Inflammatory macrophage (primary cell): ENCODE measurements at places on chromosomes 16 and 17.

DNA sequence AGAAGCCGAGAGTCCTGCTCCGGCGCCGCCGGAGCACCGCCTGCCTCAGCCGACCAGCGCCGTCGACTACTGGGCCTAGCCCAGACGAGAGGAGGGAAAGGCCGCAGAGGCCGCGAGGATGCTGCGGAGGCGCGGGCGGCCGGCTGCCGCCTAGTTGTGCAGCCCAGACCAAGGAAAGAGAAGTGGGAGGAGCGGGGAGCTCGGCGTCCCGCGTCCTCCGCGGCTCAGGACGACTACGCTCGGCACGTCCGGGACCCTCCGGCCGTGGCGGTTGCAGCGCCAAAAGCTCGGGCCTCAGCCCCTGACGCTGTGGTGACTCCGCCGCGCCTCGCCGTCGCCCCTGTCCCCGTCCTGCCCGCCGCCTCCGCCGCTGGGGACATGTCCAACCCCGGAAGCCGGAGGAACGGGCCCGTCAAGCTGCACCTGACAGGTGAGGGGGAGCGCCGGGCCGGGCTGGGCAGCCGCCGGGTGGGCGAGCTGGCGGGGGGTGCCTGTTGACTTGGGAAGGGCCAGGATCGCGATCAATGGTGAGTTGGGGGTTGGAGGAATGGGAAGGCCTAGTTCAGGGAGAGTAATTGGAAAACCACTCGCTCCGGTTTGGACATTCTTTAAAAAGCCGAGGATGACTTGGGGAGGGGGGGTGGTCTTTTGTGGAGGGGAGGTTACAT lies 37.7 kb downstream of the RNF135 start:
- peak; percentile 62 for DNase-seq

DNA sequence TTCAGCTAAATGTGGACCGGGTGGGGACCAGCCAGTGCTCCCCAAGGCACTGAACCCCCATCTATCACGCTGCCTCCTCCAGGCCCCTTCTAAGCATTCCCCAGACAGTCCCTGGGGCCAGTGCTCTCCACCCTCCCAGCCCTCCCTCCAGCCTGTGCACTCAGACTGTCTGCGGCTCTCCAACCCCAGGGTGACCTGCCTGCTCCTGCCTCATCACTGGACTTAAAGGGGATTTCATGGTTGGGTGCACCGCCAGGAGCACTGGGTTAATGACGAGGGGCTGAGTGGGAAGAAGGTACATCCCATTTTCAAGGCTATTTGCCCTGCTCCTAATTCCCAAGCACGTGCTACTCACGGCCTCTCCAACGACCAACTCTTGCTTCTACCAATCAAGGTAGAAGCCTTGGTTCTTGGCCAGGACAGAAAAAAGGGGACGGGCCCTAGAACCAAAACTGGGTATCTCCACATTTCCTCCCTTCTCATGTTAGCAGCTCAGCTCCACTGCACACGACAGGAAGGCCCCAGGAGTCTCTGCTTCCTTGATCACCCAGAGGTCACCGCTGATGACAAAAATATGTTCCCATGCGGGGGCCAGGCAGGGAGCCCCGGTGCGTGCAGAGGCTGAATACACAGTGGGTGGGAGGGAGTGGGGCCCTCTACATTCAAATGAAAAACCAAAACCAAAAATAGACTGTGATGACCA lies 3.5 kb upstream of the ABR start:
- no peak for DNase-seq

DNA sequence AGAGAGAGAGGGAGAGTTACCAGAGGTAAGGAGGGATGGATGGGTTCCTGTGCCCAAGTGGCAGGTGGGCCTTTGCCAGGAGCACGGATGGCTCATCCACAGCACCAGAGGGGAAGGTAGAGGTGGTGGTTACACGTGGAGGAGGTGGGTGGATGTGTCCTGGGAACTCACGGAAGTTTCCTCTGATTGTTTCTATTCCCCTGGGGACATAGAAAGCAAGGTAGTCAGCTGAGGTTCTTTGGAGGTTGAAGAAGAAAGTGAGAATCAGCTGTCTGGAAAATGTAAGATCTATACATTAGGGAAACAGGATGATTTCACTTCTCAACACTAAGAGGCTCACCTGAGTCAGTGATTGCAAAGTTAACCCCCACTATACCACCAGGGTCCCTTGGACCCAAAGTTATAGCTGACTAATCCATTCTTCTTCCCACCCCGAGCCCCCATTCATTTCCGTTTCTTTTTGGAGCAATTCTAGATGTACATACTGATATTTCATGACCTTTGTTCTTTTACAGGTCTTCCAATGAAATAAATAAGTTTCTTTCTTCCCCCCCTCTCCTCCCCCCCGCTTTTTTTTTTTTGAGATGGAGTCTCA lies 27.5 kb upstream of the ARL4D start:
- no peak for DNase-seq

DNA sequence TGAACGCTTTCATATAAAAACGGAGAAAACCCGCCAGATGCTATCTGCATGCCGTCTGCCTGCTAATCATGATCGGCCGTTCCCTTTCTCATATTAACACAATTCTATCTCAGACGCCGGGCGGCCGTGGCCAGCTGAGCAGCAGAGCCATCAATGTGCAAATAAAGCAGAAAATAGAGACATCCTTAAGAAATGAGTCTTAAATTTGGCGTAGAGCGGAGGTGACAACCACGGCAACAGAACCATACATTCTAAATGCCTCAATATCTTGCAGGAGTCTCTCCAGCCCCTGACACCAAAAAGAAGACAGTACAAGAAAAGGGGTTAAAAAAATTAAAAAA lies 2.7 kb upstream of the IRX5 start:
- DNase-seq: peak; percentile 7

DNA sequence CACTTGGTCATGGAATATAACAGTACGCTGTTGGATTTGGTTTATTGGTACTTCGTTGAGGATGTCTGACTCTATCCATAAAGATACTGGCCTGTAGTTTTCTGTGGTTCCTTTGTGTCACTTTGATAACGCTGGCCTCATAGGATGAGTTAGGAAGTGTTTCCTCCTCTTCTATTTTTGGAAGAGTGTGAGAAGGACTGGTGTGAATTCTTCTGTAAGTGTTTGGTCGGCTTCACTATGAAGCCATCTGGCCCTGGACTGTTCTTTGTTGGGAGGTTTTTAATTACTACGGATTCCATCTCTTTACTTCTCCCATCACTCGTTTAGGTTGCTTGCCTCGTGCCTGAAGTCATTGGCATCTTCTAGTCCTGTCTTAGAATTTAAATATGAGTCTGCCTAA lies 117.3 kb downstream of the OR1D5 start:
- no peak for DNase-seq

- DNase-seq: no peak
Measured at GRCh38 chr16:743794-744500, 3.1 kb upstream of the CIAO3 start.

DNA sequence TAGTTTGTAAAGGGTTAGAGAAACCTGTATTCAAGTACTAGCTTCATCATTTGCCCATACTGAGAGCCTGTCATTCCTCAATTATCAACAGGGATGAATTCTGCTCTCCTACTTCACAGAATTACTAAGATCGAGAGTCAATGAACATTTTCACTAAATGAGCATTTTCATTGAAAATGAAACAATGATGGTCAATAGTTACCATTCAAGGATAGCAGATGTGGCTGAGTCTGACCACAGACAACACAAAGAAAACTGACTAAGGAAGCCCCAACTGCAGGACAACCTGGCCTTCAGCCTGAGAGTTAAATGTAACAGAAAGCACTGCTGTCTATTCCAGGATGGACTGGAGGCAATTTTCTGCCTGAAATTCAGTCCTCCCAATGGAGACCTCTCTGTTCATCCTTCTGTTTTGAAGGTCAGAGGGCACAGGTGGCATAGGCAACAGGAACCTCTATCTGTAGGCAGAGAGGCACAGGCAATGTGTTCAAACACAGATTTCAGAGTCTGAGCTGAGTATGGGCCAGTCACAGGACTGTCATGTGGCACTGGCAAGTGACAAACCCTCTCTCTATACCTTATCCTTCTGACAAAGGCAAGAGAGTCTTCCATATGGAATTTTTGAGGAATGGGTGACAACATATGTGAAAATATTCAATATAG lies 19.5 kb downstream of the TRAF4 start:
- DNase-seq: no peak

DNA sequence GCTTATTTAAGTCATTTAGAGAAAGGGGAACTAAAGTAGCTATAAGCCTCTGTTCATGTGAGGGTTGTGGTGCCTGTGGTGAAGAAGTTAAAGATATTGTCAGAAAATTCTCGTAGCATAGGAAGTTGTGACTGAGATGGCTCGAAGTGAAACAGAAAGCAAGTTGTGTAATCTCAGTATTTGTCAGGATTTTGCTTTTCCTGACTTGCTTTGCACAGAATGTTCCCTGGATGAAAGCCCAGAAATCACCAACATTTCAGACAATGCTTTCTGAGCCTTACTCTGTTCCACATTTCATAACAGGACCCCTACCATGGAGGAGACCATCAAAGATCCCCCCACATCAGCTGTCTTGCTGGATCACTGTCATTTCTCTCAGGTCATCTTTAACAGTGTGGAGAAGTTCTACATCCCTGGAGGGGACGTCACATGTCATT lies 10.6 kb downstream of the CALCOCO2 start:
- DNase-seq: peak; percentile 89

- no peak for DNase-seq
Measured at GRCh38 chr17:73806768-73807167, 162.5 kb upstream of the SDK2 start.

GRCh38 chr16:86244936-86245335 lies 265.4 kb upstream of the FOXF1 start:
- DNase-seq: no peak

- DNase-seq: no peak
Measured at GRCh38 chr17:83101805-83102480, 22.5 kb downstream of the METRNL start.

- no peak for DNase-seq
Measured at GRCh38 chr16:82653550-82654511, 27.1 kb downstream of the CDH13 start.

GRCh38 chr16:57508035-57508425 lies 21.7 kb upstream of the DOK4 start:
- DNase-seq: no peak

- no peak for DNase-seq
Measured at GRCh38 chr16:49468611-49469310, 95.2 kb downstream of the C16orf78 start.

DNA sequence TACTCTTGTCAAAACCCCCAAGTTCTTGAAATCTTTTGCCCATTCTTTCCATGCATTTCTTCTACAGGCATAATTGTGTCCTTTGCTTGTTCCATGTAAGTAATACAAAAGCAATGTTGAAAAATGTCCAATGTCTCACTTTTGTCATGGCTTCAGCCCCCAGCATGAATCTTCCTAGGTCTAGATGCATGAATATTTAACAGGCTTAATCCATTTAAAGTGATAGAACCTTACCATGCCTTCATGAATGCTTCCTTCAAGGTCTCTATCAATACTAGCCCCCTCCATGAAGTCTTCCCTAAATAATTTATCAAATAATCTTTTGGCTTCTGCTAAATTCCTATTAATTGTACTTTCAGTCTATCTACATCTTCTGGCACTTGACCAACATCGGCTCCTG lies 46.1 kb upstream of the ANKFY1 start:
- no peak for DNase-seq

- no peak for DNase-seq
Measured at GRCh38 chr16:7420079-7420478, 87.4 kb downstream of the RBFOX1 start.

DNA sequence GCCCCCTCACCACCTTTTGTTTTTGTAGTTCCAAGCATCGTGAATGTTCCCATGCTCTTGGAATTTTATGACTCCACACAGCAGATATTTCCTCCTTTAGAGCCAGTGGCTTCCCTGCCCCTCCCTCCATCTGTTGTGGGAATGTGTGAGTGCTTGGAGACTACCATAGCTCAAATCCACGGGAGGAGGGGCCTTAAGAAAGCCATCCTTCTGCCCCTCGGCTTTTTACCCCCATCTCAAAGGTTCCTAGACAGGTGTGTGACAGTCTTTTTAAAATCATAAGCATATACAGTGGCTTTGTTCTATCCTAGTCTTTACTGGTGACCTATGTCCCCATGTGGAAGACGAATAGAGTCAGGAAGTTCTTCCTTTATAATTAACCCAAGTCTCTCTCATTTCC lies 47.2 kb downstream of the YPEL2 start:
- DNase-seq: no peak

GRCh38 chr17:1907216-1907631 lies 77.4 kb downstream of the RPA1 start:
- DNase-seq: no peak

- DNase-seq: no peak
Measured at GRCh38 chr16:57617604-57618111, 10.8 kb upstream of the ADGRG1 start.

- DNase-seq: peak; percentile 37
Measured at GRCh38 chr16:11264155-11264832, 4.8 kb downstream of the TNP2 start.

DNA sequence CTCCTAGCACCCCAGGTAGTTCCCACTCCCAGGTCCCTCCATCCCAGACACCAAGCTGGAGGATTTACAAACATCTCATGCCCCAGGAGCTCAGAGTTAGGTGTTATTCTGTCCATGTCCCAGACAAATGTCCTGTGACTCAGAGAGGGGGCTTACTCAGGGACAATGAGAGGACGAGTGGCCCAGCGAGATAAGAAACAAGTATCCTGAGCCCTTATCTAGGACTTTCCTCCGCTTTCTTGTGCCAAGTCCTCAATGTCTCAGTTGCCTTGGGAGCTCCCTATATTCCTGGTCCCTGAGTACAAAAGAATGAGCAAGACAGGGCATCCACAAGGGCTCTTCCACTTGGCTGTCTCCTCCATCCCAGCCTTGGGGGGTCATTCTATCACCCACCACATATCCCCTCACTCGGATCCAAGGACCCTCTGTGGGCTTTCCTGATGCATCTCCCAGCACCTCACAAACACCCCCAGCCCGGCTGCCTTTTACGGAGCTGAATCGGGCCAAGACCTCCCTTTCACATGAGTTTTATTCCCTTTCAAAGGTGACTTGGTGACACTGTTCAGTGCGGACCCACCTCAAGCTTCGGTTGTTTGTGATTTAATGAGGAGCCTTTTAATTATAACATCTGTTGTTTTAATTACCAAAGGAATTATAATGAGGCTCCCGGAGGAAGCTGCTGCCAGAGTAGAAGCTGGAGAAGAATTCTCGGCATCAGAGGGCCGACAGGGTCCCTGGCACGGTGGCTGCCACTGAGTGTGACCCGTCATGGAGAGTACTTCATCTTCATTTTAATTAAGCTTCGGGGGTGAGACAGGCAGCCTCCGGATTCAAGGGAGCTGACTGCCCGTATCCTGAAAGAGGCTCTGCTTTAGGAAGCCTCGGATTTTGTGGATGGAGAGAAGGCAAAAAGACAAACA lies 121.5 kb downstream of the WSCD1 start:
- DNase-seq: no peak
